Immature natural killer cell (primary cell): ENCODE measurements at places on chromosomes 16 and 17. TPM values are rescaled to one million over a fixed set of nuclear protein-coding genes. Genes with fewer than 3 reads are reported as not detected.
A peak's percentile ranks its signal among the peaks of the same experiment; 100 is the strongest.

C16orf74 gene
- polyA plus RNA-seq: 5.0 TPM

CD300LG gene
- polyA plus RNA-seq: not detected

KCNJ18 gene
- polyA plus RNA-seq: not detected

CNTNAP1 gene
- not detected for polyA plus RNA-seq

CCR7 gene
- polyA plus RNA-seq: 29.6 TPM

TRPV3 gene
- polyA plus RNA-seq: 1.3 TPM

DNA sequence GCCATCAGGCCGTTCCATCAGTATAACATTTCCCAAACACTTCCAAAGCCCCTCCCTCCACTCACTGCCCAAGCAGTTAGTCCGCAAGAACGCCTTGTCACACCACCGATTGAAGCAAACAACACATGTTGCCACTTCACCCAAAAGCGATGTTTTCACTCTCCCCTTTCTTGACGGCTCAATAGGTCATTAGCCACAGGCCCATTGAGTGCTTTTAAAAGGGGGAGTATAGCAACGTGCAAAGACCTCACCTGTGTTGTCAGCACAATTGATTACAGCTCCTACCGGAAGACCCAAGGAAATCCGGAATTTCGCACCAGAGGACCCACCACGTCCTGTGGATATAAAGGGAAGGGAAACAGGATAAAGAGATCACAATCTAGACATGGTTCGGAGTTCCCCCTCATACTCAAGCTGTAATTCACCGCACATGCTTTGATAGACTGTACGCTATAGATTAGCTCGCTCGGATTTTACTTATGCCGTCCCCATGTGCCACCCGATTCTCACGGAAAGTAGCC is 690 bp downstream of the RPL23 start:
- peaks cover 27% of the 10 kb centered on the region for H3K36me3 ChIP-seq
- H3K27me3 ChIP-seq: peaks cover 10% of the 10 kb centered on the region
- peak overlapping the region; percentile 92 for H3K4me3 ChIP-seq

- H3K4me3 ChIP-seq: no peak overlapping the region
- no peak overlapping the region for H3K27ac ChIP-seq
- no peaks in the 10 kb centered on the region for H3K4me1 ChIP-seq
- DNase-seq: no peak
Observed at GRCh38 chr17:56320443-56320842, 167.2 kb downstream of the ANKFN1 start.

DNA sequence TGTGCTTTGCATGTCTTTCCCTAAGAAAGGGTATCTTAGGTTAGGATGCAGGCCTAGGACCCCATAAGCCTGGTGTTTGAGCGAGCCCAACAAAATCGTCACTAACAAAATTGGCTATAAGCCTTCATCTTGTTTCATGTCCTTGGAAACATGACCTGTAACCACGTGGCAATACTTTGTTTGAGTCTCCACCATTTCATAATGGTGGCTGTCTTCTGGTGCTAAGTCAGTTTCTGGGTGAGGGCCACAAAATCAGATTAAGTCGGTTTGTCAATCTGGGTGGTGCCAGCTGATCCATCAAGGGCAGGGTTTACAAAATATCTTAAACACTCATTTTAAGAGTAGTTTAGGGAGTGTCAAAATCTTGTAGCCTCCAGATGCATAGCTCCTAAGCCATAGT is 33.0 kb downstream of the C16orf54 start:
- H3K4me1 ChIP-seq: peaks cover 10% of the 10 kb centered on the region
- DNase-seq: no peak
- H3K27ac ChIP-seq: no peak overlapping the region

DNA sequence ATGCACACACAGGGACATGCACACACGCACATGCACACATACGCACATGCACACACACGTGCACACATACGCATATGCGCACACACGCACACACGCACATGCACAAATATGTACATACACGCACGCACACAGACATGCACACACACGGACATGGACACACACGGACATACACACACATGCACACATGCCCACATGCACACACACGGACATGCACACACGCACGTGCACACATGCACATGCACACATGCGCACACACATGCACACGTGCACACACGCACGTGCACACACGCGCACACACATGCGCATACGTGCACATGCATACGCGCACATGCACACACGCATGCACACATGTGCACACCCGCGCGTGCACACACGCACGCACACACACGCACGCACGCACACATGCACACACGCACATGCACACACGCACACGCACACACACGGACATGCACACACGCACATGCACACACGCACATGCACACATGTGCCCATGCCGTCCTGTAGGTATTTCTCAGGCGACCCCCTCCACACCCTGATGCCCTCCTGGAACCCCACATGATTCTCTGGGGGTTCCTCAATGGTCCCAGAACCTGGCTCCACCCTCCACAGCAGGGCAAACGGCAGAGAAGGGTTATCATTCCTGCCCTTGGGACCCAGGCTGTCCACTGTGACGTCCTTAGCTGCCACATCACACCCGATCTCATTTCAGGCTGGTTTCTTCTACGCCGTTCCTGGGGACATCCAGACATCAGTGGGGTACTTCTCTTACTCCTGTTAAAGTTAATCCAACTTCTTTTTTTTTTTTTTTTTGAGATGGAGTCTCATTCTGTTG is 9.6 kb upstream of the RBFOX3 start:
- H3K27ac ChIP-seq: no peak overlapping the region
- H3K4me3 ChIP-seq: no peak overlapping the region
- peaks cover 8% of the 10 kb centered on the region for H3K27me3 ChIP-seq
- no peaks in the 10 kb centered on the region for H3K36me3 ChIP-seq

GRCh38 chr16:87809150-87809902 is 43.5 kb upstream of the KLHDC4 start:
- DNase-seq: no peak
- H3K36me3 ChIP-seq: no peaks in the 10 kb centered on the region
- peaks cover 2% of the 10 kb centered on the region for H3K4me1 ChIP-seq
- no peak overlapping the region for H3K4me3 ChIP-seq
- no peaks in the 10 kb centered on the region for H3K27me3 ChIP-seq

DNA sequence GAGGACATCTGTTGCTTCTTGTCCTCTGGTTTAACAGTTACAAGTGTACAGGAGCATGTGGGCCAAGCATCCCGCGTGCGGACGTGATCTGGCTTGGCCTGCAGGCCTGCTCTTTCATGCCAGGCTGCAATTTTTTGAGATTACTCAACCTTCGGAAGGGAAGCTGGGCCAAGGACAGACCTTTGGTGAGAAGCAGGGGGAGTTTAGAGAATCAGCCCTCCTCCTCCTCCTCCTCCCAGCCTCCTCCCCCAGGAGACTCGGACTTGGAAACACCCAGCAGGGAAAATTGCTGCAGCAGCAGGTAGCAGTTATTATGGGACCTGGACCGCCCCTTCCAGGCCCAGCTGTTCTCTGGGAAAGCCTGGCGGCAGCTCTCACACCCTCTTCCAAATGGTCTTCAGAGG is 5.1 kb upstream of the KLHL36 start:
- H3K27me3 ChIP-seq: peaks cover 4% of the 10 kb centered on the region
- H3K36me3 ChIP-seq: no peaks in the 10 kb centered on the region
- no peak overlapping the region for H3K4me3 ChIP-seq
- peaks cover 20% of the 10 kb centered on the region for H3K4me1 ChIP-seq
- no peak overlapping the region for H3K27ac ChIP-seq

- H3K36me3 ChIP-seq: peaks cover 5% of the 10 kb centered on the region
- H3K4me1 ChIP-seq: peaks cover 24% of the 10 kb centered on the region
- H3K27ac ChIP-seq: no peak overlapping the region
- no peak for DNase-seq
- no peaks in the 10 kb centered on the region for H3K27me3 ChIP-seq
Observed at GRCh38 chr17:29674281-29674680, 51.6 kb upstream of the CORO6 start.

GRCh38 chr16:66007717-66008116 is 358.8 kb upstream of the CDH5 start:
- H3K36me3 ChIP-seq: no peaks in the 10 kb centered on the region
- H3K4me3 ChIP-seq: no peak overlapping the region
- no peak for DNase-seq
- H3K4me1 ChIP-seq: no peaks in the 10 kb centered on the region

DNA sequence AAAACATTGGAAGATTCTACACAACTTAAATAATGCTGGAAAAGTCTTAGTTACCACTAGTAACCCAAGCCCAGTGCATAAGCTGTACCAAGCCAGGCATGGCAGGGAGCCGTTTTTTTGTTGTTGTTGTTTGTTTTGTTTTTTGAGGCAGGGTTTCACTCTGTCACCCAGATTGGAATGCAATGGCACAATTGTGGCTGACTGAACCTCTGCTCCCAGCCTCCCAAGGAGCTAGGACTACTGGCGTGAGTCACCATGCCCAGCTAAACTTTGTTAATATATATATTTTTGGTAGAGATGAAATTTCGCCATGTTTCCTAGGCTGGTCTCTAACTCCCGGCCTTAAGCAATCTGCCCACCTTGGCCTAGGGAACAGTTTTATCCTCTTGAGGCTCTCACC is 564 bp upstream of the TMIGD1 start:
- H3K36me3 ChIP-seq: no peaks in the 10 kb centered on the region
- peaks cover 31% of the 10 kb centered on the region for H3K4me1 ChIP-seq
- H3K4me3 ChIP-seq: no peak overlapping the region

- no peak overlapping the region for H3K4me3 ChIP-seq
- DNase-seq: no peak
Observed at GRCh38 chr17:55427587-55427882, 5.9 kb upstream of the MMD start.

- peaks cover 12% of the 10 kb centered on the region for H3K4me1 ChIP-seq
- H3K36me3 ChIP-seq: peaks cover 30% of the 10 kb centered on the region
- no peak overlapping the region for H3K4me3 ChIP-seq
- no peak for DNase-seq
- H3K27ac ChIP-seq: peak overlapping the region; percentile 67
- no peaks in the 10 kb centered on the region for H3K27me3 ChIP-seq
Observed at GRCh38 chr17:59695945-59696681, 11.1 kb downstream of the PTRH2 start.

- no peak for DNase-seq
- no peak overlapping the region for H3K27ac ChIP-seq
- no peaks in the 10 kb centered on the region for H3K36me3 ChIP-seq
- H3K27me3 ChIP-seq: peaks cover 5% of the 10 kb centered on the region
- no peak overlapping the region for H3K4me3 ChIP-seq
Observed at GRCh38 chr16:85419503-85420408, 193.4 kb upstream of the GSE1 start.

DNA sequence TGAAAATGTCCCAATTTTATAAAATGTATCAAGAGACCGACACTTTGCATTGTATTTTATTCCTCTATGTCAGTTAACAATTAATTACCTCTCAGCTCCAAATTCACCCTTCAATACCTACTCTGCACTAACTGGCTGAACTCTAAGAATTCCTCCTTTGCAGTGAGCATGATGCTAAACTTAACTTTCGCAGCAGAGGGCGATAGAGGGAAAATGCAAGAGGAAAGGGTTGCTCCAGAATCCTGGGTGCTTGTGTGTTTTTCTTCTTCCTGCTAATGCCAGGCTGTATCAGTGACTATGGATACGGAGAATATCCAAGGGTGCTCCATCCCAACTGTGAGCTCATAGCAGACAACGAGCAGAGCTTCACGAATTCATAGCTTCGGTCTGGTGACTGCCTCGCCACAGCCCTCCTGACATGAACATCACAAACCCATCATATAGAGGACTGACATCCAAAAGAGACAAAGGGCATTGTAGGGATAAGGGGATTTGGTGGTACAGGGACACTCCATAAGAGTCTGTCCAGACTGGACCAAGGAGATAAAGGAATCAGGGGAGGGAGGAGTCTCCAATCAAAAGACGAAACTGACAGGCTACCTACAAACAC is 172.9 kb downstream of the STX8 start:
- peak; percentile 31 for DNase-seq
- no peaks in the 10 kb centered on the region for H3K27me3 ChIP-seq
- H3K27ac ChIP-seq: no peak overlapping the region
- H3K4me1 ChIP-seq: peaks cover 3% of the 10 kb centered on the region
- H3K36me3 ChIP-seq: no peaks in the 10 kb centered on the region
- no peak overlapping the region for H3K4me3 ChIP-seq

- no peak overlapping the region for H3K27ac ChIP-seq
- no peaks in the 10 kb centered on the region for H3K36me3 ChIP-seq
- H3K4me1 ChIP-seq: peaks cover 11% of the 10 kb centered on the region
- H3K4me3 ChIP-seq: no peak overlapping the region
Observed at GRCh38 chr16:80936410-80936809, 70.3 kb downstream of the CMC2 start.

DNA sequence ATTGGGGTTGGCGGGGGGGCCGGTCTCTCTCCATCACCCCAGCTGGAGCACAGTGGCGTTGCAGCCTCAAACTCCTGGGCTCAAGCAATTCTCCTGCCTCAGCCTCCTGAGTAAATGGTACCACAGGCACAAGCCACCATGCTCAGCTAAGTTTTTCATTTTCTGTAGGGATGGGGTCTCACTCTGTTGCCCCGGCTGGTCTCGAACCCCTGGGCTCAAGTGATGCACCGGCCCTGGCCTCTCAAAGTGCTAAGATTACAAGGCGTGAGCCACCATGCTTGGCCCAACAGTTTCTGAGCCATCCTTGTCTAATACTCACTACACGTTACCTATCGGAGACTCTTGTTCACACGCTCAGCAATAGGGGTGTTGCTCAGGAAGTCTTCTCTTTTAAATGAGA is 11.6 kb downstream of the WDR59 start:
- H3K27me3 ChIP-seq: no peaks in the 10 kb centered on the region
- peaks cover under 1% of the 10 kb centered on the region for H3K36me3 ChIP-seq
- no peak overlapping the region for H3K4me3 ChIP-seq
- H3K27ac ChIP-seq: no peak overlapping the region

DNA sequence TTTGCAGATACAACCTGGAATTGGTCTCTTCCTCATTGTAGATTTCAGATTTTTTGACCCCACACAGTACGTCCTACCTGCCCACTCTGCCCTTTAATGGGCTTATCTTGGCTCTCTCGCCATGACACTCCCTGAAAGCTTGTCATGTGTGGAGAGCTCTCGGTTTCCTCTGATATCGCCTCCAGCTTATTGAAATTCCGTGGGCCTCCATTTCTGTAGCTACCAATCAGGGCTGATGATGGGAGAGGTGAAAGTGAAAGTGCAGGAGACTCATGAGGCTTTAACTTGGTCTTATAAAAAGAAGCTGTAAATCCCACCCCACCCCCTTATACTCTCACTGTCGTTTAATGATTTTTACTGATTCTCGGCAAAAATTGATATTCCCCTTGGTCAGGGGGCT is 17.7 kb downstream of the HOXB1 start:
- H3K4me1 ChIP-seq: peaks cover 8% of the 10 kb centered on the region
- no peaks in the 10 kb centered on the region for H3K36me3 ChIP-seq
- H3K27me3 ChIP-seq: peaks cover 4% of the 10 kb centered on the region
- DNase-seq: no peak

GRCh38 chr17:78598013-78598471 is 20.8 kb upstream of the DNAH17 start:
- H3K27ac ChIP-seq: no peak overlapping the region
- H3K27me3 ChIP-seq: peaks cover 8% of the 10 kb centered on the region
- no peak overlapping the region for H3K4me3 ChIP-seq
- H3K4me1 ChIP-seq: peaks cover 3% of the 10 kb centered on the region
